Activated CD8-positive, alpha-beta memory T cell treated with anti-CD3 and anti-CD28 coated beads for 4 hours (primary cell): ENCODE measurements at places on chromosomes 3 and 15.

- DNase-seq: no peak
These were observed 37.8 kb downstream of the MITF start for GRCh38 chr3:69776920-69777581.

- no peak for DNase-seq
These were observed 6.4 kb downstream of the CADM2 start for GRCh38 chr3:84965141-84965540.

- DNase-seq: no peak
These were observed 173.1 kb downstream of the POTEB3 start for GRCh38 chr15:21267226-21267625.

DNA sequence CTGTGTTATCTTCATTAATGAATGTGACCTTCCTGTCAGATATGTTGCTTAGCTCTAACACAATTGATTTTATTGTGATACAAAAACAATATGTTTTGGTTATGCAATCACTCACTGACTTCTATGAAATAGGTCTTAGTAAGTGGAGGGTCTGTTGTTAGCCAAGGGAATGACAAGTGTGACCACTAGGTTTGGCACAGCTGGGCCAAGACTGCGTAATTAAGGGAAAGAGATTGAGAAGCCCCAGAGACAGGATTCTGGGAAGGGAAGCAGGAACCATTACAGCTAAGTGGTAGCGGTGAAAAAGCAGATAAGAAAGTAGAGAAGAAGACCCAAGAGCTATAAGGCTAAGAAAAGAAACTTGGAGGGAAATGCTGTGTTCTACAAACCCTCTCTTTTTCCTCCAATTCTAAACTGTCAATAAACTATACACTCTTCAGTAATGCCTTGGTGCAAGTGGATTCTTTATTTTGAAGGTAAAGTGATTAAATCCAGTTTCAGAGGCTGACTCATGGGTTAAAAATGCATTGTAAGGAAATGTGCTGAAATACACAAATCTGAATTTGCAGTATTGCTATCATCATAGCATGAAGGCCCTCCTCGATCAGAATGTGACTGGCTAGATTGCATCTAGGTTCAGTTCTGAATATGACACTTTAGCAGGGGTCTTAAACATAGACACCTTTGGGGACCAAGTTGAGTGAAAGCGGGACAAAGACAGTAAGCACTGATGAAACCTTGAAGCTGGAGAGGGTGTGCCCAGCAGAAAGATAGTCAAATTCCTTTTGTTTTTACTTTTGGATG, 26.1 kb downstream of the KCNMB2 start:
- no peak for DNase-seq

DNA sequence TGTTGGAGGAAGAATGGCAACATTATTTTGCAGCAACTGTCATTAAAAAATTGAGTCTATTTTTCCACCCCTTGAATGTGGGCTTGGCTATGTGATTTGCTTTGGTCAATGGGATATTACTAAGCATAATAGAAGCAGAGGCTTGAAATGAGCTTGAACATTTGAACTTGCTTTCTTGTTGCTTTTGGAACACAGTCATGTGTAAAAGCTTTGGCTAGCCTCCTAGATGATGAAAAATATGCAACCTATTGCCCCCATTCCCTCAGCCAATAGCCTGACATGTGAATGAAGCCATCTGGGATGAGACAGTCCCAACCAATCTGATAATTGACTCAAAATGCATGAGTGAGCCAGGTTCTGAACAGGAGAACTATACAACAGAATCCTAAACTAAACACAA, 78.4 kb downstream of the PLSCR2 start:
- DNase-seq: no peak

GRCh38 chr3:31285833-31286486, 246.8 kb upstream of the STT3B start:
- DNase-seq: no peak

DNA sequence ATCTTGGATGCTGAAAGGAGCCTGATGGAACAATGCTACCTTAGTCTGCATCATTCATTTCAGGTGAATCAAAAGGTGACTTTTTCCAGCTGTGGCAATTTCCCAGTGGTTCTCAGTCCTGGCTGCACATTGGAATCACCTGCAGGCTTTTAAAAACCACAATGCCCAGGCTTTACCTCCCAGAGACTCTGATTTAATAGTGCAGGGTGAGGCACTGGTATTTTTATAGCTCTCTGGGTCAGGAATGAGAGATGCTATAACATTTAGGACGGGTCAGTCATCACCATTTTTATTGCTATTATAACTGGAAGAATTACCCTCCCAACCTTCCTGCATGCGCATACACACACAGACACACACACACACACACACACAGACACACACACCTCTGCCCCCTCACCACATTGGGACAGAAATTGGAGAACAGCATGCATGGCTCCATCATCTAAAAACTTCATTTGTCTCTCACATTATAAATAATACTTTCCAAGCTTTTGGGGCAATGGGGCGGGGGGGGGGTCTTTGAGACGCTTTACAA, 41.1 kb downstream of the LARP6 start:
- DNase-seq: no peak

- DNase-seq: no peak
These were observed 10.1 kb downstream of the MELTF start for GRCh38 chr3:197019535-197019934.

GRCh38 chr15:50113992-50114780, 4.8 kb downstream of the ATP8B4 start:
- no peak for DNase-seq

- DNase-seq: no peak
These were observed 87.3 kb downstream of the CACNA1D start for GRCh38 chr3:53581671-53582070.

GRCh38 chr15:81339321-81339720, 15.4 kb upstream of the STARD5 start:
- DNase-seq: no peak
